SHP77 treated with DMSO at 0.1 percent for 48 hours (cell line): ENCODE measurements at places on chromosomes 7 and 10.
A peak's percentile ranks its signal among the peaks of the same experiment; 100 is the strongest.

GRCh38 chr7:139572704-139573385, 49.4 kb downstream of the CLEC2L start:
- DNase-seq, result no peak

DNA sequence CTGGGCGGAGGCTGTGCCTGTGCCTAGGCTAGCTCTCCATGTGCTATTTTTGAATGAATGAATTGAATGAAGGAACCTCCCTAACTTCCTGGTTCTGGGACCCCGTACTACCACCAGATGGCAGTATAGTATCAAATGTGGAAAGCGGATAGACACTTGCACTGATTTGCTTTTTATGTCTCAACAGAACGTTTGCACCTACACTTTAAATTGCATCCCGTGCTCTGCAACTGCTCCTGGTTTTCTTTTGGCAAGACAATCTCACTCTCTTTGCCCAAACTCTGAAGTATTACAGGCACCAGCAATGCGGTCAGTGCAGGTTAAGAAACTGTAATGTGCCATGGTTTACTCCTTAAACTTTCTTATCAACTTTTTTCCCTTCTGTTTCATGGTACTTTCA, 6.5 kb downstream of the FZD8 start:
- peak; percentile 42 for DNase-seq

DNA sequence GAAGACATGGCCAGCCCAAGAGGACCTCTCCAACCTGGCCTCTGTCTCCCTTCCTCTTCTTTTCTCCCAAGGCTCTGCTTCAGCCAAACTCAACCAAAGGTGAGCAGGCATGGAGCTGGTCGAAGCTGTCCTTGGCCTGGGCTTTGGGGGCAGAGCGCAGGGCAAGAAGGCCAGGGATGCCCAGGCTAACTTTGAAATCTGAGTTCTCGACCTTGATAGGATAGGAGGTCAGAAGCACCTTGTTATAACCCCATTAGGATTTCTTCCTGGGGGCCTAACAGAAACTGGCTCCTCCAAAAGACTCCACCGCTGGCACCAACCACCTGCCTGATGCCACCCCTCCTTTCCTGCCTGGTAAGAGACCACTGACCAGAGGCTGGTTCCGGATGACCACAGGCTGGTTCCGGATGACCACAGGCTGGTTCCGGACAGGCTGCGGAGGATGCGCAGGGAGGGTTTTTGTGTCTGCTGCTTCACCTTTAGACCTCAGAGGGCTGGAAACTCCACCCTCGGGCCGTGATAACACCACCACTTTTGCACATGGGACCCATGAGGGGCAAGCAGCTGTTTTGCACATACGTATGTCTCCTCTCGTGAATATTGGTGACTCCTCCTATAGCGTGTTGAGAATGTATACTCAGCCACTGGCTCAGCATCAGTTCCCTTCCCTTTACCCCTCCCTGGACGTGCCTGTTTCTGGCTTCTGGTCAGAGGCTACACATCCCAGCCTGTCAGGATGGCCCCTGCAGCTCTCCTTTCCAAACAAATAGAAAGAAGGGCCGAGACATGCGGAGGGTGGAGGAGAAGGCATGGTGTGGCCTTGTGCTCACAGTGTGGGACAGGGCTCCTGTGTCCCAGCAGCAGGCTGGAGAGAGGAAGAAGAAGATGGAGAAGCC, 140.1 kb downstream of the DNAJB6 start:
- DNase-seq, result no peak

DNA sequence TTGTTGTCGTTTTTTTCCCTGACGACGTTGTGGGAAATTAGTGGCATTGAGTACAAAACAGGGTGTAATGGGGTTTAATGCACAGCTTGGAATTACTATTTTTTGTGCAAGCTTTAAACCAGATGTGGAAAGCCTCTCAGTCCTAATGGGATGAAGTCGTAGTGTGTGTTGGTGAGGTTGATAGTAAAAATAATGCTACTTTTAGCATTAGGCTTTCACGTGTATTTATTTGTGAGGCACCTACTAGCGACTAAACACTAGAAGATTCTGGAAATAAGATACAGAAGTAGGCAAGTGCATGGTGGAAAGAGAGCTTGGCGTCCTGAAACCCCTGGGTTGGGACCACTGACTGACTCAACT, 588 bp upstream of the ORC5 start:
- no peak for DNase-seq

GRCh38 chr7:121499624-121500023, 103.5 kb upstream of the FAM3C start:
- DNase-seq, result no peak

GRCh38 chr7:117448655-117449054, 21.4 kb upstream of the ASZ1 start:
- no peak for DNase-seq

DNA sequence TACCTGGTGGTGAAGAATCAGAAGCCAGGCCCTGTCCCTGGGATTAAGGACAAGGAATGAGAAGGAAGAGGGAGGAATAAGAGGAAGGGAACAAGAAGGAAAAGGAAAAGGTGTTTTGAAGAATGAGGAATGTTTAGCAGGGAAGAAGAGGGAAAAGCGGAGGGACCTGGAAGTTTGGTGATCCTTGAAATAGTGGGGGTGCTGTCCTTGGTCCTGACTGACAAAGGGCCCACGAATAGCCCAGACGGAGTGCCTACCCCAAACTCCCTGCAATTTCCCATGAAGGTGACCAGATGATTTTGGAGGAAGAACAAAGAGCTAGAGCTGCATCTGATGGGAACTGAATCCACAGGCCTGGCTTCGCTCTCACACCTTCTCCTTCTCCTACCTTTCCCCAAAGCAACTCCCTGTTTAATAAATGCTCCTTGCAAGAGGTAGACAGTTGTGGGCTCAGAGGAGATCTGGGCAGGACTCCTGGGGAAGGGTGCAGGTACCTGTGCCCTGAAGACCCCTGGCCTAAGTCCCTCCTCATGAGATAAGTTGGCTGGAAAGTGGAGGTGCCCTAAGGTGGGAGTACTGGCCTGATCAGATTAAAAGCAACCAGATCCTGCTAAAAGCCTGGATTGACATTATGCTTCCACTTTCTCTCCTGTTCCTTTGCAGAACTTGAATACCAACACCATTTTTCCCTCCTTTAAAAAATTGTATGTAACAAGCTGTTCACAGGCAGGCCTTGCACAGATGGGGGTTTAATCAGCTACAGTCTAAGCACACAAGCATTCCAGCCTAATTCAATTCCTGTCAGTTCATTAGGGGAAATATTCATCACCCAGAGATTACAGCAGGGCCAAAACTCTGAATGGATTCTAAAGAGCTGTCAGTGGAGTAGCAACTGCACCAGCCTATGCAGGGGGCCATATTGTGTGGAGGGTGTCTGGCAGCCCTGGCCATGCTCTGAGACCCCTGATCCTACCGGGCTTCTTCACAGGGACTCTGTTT, 19.4 kb downstream of the KAZALD1 start:
- no peak for DNase-seq

- no peak for DNase-seq
These were observed 169.7 kb upstream of the RHEB start for GRCh38 chr7:151689196-151689971.

DNA sequence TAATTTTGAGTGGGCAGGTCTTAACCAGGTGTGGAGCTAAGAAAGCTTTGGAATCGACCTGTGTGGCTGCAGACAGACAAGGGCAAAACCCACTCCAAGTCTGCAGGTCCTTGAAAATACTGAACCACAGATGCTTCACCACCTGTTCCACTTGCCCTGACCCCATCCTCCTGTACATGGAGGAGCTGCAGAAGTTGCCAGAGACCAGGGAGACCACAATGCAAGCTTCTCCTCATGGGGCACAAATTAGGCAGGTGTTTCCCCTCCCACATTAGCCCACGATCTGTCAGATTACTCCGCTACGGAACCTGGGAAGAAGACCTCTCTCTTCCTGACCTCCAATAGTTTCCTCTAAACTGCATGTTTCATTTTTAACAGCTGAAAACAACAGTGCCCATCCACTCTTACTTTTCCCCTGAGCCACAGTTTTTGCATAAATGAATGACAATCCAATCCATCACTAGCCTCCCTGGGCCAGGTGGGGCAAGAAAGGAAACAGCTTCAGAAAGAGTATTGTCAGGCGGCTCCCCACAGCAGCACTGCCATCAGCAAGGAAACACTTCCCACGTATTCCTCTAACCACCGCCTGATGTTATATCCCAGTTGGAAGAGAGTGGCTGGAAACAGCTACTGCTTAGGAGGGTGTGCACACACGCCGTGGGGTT, 141.6 kb downstream of the PRKAG2 start:
- DNase-seq, result no peak
